H9 (cell line): ENCODE measurements at places on chromosomes 4 and X. TPM values are rescaled to one million over a fixed set of nuclear protein-coding genes. Genes with fewer than 3 reads are reported as not detected.

DNA sequence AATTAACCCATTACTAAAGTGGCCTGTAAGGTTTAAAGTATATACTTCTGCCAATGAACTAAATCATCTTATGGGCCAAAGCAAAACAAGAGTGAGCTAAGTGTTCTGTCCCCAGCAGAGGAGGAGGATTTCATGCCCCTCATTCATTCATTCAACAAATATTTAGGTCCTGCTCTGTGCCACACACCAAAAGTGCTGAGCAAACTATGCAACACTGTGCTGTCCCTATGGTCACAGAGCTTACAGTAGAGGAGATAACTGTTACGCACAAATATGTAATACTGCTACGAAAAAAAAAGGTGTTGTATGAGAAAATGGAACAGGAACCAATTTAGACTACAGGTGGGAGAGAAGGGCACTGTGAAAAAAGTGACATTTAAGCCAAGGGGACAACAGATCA, 1.7 kb downstream of the SH3KBP1 start:
- no peaks in the 10 kb centered on the region for H3K4me1 ChIP-seq
- DNase-seq: no peak
- H3K4me3 ChIP-seq: peak overlapping the region; percentile 69
- peaks cover 14% of the 10 kb centered on the region for H3K36me3 ChIP-seq
- peaks cover 2% of the 10 kb centered on the region; the same call in 1 of the 2 replicates for H3K27me3 ChIP-seq
- H3K27ac ChIP-seq: no peak overlapping the region

GRCh38 chr4:84894621-84895020, 71.9 kb downstream of the WDFY3 start:
- no peak overlapping the region for H3K4me3 ChIP-seq
- H3K36me3 ChIP-seq: peaks cover 6% of the 10 kb centered on the region
- H3K4me1 ChIP-seq: no peaks in the 10 kb centered on the region; the same call in 1 of the 2 replicates
- H3K27ac ChIP-seq: no peak overlapping the region

DNA sequence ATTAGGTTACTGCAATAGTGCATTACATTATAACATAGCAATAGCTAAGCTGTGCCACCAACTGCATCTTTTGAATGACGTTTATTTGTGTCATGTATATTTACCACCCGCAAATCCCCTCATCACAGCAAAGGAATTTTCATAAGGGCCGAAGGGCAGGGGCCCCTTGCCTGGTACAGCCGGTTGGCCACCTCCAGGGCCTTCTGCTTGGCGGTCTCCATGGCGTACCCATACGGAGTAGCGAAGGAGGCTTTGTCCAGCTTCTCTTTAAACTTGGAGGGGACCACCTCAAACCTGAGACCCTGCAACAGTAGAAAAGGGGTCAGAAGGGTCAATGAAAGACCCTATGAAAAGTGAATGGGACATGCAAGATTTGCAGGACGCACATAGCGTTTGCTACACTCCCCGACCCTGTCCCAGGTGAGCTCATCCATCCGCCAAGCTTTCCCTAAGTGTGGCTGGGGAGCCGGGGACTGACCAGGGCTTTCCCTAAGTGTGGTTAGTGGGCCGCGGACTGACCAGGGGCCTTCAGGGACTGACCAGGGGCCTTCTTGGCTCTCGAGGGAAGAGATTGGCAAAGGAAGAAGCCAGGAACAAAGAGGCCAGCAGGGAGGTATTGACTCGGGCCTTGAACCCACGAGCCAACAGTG, 10.6 kb downstream of the ASMTL start:
- DNase-seq: peak; percentile 21
- H3K27me3 ChIP-seq: no peaks in the 10 kb centered on the region
- no peaks in the 10 kb centered on the region for H3K4me1 ChIP-seq
- H3K27ac ChIP-seq: no peak overlapping the region

- no peaks in the 10 kb centered on the region for H3K27me3 ChIP-seq
- H3K4me1 ChIP-seq: peaks cover 10% of the 10 kb centered on the region; the same call in 1 of the 2 replicates
- H3K4me3 ChIP-seq: no peak overlapping the region
- H3K27ac ChIP-seq: no peak overlapping the region
Measured at GRCh38 chr4:15322006-15322405, 105.8 kb upstream of the C1QTNF7 start.

GRCh38 chr4:52869196-52869595, 7.1 kb downstream of the RASL11B start:
- peaks cover 36% of the 10 kb centered on the region for H3K36me3 ChIP-seq
- no peaks in the 10 kb centered on the region for H3K27me3 ChIP-seq
- no peak overlapping the region for H3K4me3 ChIP-seq
- no peak for DNase-seq
- H3K27ac ChIP-seq: no peak overlapping the region
- H3K4me1 ChIP-seq: peaks cover 5% of the 10 kb centered on the region

GRCh38 chrX:14030174-14030530, 460 bp upstream of the GEMIN8 start:
- H3K36me3 ChIP-seq: no peaks in the 10 kb centered on the region; the same call in 2 of the 3 replicates
- H3K27me3 ChIP-seq: no peaks in the 10 kb centered on the region
- DNase-seq: no peak

- H3K4me1 ChIP-seq: no peaks in the 10 kb centered on the region
- H3K4me3 ChIP-seq: no peak overlapping the region
Measured at GRCh38 chr4:80374180-80374579, 38.6 kb downstream of the CFAP299 start.

GRCh38 chr4:134883831-134884449, 682.4 kb upstream of the PABPC4L start:
- no peak overlapping the region for H3K4me3 ChIP-seq
- H3K27ac ChIP-seq: no peak overlapping the region
- DNase-seq: no peak

- H3K4me1 ChIP-seq: no peaks in the 10 kb centered on the region
- H3K36me3 ChIP-seq: no peaks in the 10 kb centered on the region
- H3K27me3 ChIP-seq: no peaks in the 10 kb centered on the region; the same call in 1 of the 2 replicates
- no peak overlapping the region for H3K4me3 ChIP-seq
- H3K27ac ChIP-seq: no peak overlapping the region
- no peak for DNase-seq
Measured at GRCh38 chr4:153113061-153113837, 91.0 kb upstream of the TRIM2 start.

DNA sequence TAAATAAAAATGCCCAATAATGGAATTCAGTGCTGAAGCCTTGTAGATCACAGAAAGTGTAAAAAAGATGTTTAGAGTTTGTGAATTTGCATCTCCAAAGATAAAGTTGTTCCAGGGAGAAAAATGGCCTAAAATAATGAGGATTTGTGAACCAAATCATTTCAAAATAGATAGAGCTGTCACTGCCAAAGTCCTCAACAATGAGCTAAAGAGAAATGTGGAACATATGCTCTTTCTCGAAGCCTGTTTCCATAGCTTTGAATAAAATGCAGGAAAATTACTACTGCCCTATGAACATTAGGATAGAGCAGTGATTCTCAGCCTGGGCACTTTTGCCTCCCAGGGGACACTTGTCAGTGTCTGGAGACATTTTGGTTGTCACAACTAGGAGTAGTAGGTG, 3.4 kb upstream of the AP1S2 start:
- DNase-seq: no peak
- no peaks in the 10 kb centered on the region for H3K27me3 ChIP-seq
- no peak overlapping the region for H3K27ac ChIP-seq
- H3K4me3 ChIP-seq: no peak overlapping the region

DNA sequence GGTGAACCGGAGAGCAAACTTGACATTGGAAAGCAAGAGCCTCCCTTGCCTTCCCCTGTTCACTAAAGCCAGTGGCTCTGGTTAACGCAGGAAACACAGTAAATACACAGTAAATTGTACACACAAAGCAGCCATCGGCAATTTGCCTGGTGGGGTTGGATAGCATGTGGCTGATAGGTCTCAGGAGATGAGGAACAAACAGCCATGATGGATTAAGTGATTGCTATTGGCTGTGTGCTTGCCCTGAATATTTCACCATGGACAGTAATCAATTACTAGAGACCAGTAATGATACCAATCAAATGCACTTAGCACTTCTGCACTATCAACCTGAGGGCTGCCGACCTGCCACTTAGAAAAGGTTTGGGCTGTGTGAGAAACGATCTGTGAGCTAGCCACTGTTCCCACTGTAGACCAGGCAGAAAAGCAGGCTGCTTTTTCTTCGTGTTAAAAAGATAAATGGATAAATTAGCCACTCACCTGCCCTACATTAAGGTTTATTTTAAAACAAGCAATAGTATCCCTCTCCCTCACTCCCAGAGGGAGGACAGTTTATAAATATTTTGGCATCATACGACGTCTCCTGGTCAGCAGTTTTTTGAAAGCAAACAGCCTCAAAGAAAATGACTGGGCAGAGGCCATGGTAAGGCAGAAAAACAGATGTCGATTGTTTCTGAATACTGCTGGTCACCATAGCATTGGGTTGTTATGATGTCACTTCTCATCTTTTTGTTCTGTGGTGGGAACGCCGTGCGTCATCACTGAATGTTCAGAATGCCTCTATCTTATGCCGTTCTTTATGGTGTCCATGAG, 167.1 kb downstream of the MAML3 start:
- H3K27ac ChIP-seq: no peak overlapping the region
- H3K4me1 ChIP-seq: peaks cover 4% of the 10 kb centered on the region; the same call in 1 of the 2 replicates
- no peak for DNase-seq
- no peaks in the 10 kb centered on the region for H3K27me3 ChIP-seq
- H3K4me3 ChIP-seq: no peak overlapping the region

GRCh38 chr4:94578195-94578594, 126.5 kb downstream of the PDLIM5 start:
- H3K27ac ChIP-seq: no peak overlapping the region
- no peaks in the 10 kb centered on the region for H3K27me3 ChIP-seq
- H3K4me1 ChIP-seq: no peaks in the 10 kb centered on the region

DNA sequence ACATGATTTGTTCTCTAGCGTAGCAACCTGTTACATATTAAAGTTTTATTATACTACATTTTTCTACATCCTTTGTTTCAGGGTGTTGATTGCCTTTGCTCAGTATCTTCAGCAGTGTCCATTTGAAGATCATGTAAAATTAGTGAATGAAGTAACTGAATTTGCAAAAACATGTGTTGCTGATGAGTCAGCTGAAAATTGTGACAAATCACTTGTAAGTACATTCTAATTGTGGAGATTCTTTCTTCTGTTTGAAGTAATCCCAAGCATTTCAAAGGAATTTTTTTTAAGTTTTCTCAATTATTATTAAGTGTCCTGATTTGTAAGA, 2.4 kb downstream of the ALB start:
- H3K27me3 ChIP-seq: no peaks in the 10 kb centered on the region
- H3K4me1 ChIP-seq: 0 out of 2 replicates have a peak, but pooled peaks cover 2% of the 10 kb centered on the region
- no peak overlapping the region for H3K4me3 ChIP-seq
- no peaks in the 10 kb centered on the region for H3K36me3 ChIP-seq

- H3K4me1 ChIP-seq: peaks cover 3% of the 10 kb centered on the region; the same call in 1 of the 2 replicates
- no peaks in the 10 kb centered on the region for H3K27me3 ChIP-seq
- DNase-seq: no peak
- no peak overlapping the region for H3K4me3 ChIP-seq
- H3K36me3 ChIP-seq: peaks cover 14% of the 10 kb centered on the region
Measured at GRCh38 chrX:12987900-12988594, 13.1 kb downstream of the TMSB4X start.

DNA sequence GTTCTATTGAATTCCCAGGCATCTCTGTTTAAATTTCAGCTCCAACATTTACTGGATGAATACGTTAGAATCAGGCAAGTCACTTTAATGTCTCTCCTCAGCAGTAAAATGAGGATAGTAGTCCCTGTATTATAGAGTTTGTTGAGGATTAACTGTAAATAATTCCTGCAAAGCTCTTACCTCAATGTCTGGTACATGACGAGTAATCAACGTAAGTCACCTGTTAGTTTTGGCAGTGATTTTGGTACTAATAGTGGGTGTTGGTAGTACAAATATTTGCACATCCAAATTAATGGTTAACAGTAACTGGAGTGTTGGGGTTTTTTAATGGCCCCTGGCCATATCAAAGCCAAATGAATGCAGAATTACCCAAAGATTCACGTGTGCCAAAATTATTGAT, 189.8 kb upstream of the GALNT7 start:
- no peak overlapping the region for H3K27ac ChIP-seq
- H3K4me3 ChIP-seq: no peak overlapping the region
- H3K36me3 ChIP-seq: peaks cover 11% of the 10 kb centered on the region
- no peaks in the 10 kb centered on the region for H3K4me1 ChIP-seq

GRCh38 chr4:156190615-156191014, 236.9 kb upstream of the CTSO start:
- H3K27me3 ChIP-seq: no peaks in the 10 kb centered on the region
- DNase-seq: no peak
- no peaks in the 10 kb centered on the region for H3K4me1 ChIP-seq
- no peak overlapping the region for H3K27ac ChIP-seq
- H3K36me3 ChIP-seq: no peaks in the 10 kb centered on the region

GRCh38 chr4:11647433-11647832, 218.7 kb upstream of the HS3ST1 start:
- H3K27ac ChIP-seq: no peak overlapping the region
- H3K36me3 ChIP-seq: peaks cover 8% of the 10 kb centered on the region; the same call in 1 of the 3 replicates
- no peak overlapping the region for H3K4me3 ChIP-seq
- H3K4me1 ChIP-seq: no peaks in the 10 kb centered on the region

- no peak overlapping the region for H3K4me3 ChIP-seq
- H3K36me3 ChIP-seq: 0 out of 2 replicates have a peak, but pooled peaks cover 4% of the 10 kb centered on the region
- H3K27ac ChIP-seq: no peak overlapping the region
- no peak for DNase-seq
Measured at GRCh38 chrX:24988314-24988713, 27.5 kb downstream of the ARX start.

DNA sequence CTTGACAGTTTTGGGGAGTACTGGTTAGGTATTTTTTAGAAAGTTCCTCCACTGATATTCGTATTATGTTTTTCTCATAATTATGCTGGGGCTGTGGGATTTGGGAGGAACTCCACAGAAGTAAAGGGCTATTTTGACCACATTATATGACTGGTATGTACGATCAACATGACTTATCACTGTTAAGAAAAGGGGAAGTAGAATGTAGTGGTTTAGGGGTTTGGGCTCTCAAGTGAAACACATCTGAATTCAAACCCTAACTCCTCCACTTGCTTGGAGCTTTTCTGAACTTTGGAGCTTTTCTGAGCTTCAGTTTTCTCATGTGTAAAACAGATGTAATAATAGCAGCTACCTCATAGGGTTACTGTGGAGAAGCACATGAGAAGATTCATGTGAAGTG, 96.4 kb upstream of the C1GALT1C1 start:
- H3K4me3 ChIP-seq: no peak overlapping the region
- peaks cover 2% of the 10 kb centered on the region; the same call in 1 of the 3 replicates for H3K36me3 ChIP-seq
- no peak for DNase-seq
- H3K27me3 ChIP-seq: no peaks in the 10 kb centered on the region

- H3K36me3 ChIP-seq: no peaks in the 10 kb centered on the region
- no peaks in the 10 kb centered on the region for H3K4me1 ChIP-seq
- DNase-seq: no peak
- H3K4me3 ChIP-seq: no peak overlapping the region
Measured at GRCh38 chr4:118915468-118915867, 26.8 kb downstream of the SYNPO2 start.

The LRAT gene
- 20.4 and 20.7 TPM in 2 replicates for total RNA-seq

The MAGEE2 gene
- not detected in 2 replicates for total RNA-seq

The UGT2B7 gene
- total RNA-seq: not detected in 2 replicates

The MYOZ2 gene
- total RNA-seq: not detected in 2 replicates

The GPR82 gene
- total RNA-seq: not detected in 2 replicates

The PALLD gene
- 15.7 and 18.3 TPM in 2 replicates for total RNA-seq

The ARHGAP6 gene
- 0.07 and 0.15 TPM in 2 replicates for total RNA-seq

The PNMA6F gene
- total RNA-seq: not detected in 2 replicates

The TXK gene
- total RNA-seq: 0.39 TPM in 1 of 2 replicates, not detected in the other

The NEIL3 gene
- total RNA-seq: 6.3 and 8.3 TPM in 2 replicates
